Activated CD4-positive, alpha-beta T cell treated with anti-CD3 and anti-CD28 coated beads for 24 hours (primary cell): ENCODE measurements at places on chromosomes 2 and 18.

DNA sequence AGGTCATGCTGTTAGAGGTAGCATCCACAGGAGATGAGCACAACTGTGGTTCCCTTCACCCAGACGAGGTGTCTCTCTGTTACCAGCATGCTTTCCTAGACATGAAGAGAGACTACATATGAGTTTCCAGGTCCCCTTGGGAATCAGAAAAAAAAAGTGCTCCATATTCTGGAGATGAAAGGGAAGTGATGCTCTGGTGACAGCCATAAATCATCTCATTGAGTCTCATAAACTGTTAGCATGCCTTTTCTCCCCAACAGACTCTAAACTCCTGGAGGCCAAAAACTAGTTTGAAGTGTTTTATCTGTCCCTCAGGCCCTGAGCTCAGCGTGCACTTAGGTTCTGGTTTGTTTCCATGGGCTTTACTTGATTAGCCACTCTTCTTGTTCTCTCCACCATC is 124.6 kb upstream of the CREB1 start:
- no peak for DNase-seq

DNA sequence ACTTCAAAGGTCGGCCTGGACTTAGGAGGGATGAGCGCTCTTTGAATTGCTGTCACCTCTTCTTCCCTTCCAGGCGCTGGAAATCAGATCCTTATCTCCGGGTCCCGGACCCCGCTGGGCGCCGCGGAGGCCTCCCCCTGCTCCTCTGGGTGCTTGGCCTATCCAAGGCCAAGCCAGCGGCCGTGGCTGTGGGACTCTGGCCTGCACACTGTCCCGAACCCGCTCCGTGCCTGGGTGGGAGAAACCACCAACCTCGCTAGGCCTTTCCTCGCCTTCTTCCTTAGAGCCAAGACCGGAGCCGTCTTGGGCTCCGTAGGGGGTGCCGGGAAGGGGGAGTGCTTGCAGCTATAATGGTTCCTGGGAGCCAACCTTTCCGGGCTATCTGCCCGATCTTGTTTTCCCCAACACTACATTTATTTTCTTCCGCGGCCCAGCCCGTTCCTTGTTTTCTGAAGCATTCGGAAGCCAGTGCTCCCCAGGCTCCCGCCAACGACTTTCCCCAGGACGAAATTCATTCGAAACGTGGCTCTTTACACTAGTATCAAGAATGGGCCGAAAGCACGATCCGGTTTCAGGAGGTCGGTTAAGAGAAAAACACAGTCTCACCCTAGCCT is 2.4 kb downstream of the OSR1 start:
- DNase-seq: no peak

- no peak for DNase-seq
These were observed 33.4 kb downstream of the SLC66A2 start for GRCh38 chr18:79917853-79918614.

DNA sequence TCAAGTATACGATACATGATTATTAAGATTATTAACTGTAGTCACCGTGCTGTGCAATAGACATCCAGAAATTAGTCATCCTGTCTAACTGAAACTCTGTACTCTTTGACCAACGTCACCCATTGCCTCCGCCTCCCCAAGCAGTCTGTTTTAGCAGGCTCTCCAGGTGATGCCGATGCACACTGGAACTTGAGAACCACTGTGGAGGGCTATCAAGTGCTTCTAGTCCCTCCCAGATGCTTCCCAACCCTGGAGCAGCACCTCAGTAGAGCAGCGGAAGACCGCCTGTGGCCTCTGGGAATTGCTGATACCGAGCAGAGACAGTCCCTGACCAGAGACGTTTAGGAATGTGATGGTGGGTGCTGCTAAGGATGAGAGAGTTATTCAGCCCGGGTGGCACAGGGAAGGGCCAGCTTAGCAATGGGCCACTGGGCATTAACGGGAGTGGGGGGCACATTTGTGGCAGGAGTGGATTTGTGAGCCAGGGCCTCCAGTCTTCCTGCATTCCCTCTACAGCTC is 50.7 kb downstream of the LIPG start:
- no peak for DNase-seq

DNA sequence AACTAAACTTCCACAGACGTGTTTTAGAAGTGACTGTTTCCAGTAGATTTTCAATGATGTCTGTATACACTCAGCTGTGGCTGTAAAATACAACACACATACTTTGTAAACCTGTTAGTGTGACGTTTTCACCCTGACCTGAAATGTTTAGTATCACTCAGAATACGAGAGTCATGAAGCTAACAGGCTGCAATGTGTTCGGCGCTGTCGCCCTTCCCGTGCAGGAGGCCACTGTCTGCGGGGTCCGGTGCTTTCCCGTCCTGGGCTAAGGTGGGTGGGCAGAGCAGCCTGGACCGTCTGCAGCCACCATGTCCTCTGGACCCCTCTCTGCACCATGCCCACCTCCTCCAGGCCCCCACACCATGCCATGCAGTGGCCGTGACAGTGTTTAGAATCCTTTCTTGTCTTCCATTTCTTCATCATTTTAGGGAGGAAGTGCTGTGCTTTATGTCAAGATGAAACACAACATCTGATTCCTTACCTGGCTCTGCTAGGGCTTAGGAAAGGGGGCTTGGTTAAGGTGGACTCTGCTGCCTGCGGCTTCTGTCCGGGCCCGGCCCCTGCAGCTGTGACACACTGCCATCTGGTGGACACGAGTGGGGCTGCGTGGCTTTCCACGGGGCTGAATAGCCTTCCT is 53.8 kb upstream of the RBM44 start:
- peak; percentile 71 for DNase-seq

- no peak for DNase-seq
These were observed 76.7 kb upstream of the TWIST2 start for GRCh38 chr2:238771218-238771617.

DNA sequence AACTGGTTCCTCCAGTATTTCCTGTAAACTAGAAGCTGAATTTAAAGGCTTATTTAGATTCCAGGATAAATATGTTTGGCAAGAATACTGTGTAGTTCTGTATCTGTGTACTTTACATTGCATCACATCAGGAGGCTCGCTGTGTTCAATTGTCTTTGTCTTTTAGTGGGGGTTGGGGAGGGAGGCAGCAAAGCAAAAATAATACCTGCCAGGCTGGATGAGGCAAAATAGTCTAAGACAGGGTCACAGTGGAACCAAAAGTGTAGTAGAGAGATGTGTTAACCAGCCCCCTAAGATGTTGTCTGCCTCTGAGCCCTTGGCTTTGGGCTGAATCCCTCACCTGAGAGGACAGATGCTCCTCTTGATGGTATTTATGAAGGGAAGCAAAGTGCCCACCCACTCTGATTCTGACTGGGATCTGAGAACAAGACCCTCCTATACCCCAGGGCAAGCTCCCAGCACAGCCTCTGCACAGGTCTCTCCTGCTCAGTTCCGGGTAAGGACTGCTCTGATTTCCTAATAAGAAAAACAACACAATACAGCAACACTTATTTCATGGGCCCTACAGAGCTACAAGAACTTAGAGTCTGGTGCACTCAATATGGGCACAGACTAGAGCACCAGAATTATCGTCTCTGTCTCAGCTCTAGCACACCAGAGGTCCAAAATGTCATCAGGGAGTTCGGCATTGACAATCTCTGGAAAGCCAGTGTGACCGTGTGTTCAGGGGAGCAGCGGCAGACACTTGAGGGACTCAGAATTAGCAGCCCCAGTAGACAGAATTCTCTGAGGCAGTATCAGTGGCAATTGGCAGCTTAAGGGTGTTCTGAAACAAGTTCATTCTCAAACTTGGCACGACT is 7.2 kb upstream of the AFTPH start:
- no peak for DNase-seq

GRCh38 chr18:75408554-75409506 is 18.7 kb downstream of the SMIM21 start:
- DNase-seq: peak; percentile 15

DNA sequence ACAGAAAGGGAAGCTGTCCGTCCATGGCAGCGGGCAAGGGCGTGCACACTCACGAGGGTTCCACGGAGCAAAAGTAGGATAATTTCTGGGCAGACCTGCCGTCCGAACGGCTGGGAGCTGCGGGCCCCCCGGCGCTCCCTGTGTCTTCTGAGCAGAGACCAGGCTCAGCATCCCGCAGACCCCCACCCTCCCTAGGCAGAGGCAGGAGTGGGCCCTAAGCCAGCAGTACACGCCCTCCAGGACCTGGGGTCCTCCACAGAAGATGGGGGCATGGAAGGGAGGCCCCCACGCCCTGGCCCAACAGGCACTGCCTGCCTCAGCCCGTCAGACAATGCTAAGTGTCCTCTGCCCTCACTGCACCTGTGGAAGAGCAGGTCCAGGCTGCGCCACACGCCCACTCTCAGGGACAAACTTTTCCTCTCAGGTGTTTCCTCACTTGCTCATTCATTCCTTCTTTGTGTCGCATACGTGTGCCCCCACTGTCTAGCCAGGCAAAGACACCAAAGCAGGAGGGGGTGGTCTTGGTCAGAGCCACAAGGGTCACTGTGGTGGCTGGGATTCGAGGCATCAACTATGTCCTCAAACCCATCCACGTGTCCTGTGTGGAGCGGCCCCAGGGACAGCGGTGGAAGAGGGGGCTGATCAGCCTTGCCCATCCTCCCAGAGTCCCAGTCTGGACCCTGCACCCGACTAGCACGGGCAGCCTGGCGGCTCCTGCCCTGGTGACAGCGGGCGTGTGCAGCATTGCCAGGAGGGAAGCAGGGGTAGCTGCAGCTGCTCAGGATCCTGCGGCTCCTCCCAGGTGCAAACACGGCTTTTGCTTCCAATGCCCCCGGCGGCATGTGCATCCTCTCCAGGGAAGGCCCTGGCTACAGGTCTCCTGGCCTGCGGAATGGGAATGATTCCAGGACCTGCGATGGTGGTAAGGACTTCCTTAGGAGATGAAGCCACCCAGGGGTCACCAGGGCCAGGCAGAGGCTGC is 2.4 kb upstream of the GPC1 start:
- DNase-seq: no peak

DNA sequence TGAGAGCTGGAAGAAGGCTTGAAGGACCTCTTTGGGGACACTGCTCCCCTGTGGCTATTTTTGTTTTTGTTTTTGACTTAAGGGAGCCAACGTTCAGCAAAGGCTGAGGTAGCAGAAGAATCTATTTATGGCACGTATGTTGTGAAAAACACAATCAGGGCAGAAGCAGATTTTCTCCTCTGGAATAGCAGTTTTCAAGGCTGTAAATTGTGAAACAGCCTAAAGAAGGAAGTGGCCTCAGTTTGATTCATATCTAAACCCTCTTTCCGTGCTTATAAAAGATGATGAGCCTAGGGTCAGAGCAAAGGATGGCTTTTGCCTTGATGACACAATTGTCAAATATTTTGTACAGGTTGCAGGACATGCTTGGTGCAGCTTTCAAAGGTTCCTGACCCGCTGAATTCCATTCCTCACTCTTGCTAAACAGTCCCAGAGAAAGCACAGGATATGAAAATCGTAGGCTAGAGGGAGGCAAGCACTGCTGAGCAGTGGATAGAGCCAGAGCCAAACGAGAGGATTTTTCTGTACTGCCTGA is 106.2 kb upstream of the DLX2 start:
- no peak for DNase-seq

- no peak for DNase-seq
These were observed 249.9 kb upstream of the RBBP8 start for GRCh38 chr18:22683196-22683676.

DNA sequence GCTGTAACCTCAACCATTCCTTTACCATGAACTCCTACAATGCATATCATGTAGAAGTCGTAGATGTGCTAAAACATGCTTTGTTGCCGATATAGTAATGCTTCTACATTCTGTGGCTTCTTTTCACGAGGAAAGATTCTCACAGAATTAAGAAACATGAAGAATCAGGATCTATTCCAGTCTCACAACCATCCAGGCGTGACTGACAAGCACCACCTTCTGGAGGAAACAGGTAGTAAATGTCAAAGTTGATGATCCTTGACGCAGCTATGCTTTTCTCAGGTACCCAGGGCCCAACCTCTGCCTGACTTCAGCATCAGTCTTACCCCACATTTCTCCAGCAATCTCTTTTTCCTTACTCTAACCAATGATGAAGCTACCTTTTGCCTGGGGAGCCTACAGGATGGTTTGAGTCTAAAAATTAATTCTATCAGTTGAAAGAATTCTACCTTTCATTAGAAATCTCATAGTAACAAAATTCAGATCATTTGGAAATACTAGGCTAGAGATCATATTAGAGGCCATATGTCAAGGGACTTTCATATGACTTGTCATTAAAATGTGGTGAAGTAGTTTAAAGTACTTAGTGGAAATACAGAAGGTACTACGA is 123.3 kb upstream of the RND3 start:
- no peak for DNase-seq

DNA sequence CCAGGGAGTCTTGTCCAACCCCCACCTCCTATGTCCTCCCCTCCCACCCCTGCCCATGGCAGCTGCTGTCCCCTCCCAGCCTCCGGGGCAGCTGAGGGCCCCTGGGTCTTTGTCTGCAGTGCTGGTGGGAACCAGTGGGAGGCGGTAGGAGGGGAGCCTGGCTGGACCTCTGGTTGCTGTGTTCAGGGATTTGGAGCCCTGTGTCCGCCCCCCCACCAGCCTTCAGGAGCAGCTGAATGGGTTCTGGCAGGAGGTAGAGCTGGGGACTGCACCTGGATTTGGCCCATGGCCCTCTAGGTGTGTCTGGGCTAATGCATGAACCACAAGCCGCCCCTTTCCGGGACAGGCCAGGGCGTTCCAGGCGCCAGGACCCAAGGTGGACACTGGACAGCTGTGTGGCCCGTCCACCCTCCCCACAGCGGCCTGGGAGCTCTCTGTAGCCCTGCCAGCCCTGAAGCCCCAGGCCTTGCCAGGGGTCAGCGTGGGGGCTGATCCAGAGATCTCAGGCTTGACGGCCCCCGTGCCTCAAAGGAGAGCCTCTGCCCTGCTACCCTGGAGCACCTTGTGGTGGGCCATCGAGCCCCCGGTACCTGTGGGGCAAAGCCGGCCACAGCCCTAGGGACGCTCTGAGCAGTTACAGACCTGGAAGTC is 25.4 kb downstream of the GPC1 start:
- no peak for DNase-seq

DNA sequence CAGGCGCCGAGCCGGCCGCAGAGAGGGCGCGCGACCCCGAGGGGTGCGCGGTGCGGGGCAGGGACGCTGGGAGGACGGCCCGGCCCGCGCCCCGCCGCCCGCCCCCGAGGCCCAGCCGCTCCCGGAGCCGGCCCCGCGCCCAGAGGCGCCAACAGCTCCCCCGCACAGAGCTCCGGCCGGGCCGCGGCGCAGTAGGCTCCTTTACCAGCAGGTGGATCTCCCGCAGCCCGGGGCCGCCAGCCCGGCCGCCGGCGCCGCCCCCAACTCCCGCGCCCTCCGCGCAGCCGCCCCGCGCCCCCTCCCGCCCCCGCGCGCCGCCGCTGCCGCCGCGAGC is 258 bp downstream of the MGAT4A start:
- peak; percentile 26 for DNase-seq

DNA sequence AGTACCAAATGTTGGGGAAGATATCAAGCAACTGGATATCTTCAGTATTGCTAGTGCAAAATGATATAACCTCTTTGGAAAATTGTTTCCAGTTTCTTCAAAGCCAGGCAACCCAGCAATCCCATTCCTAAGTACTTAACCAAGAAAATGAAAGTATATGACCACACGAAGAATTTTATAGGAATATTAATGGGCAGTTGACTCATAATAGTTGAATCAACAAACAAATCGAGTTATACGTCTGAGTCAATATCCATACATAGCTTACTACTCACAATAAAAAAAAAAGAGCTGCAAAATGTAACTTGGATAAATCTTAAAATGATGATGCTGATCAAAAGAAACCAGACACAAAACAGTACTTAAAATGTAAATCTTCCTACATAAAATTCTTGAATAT is 810.4 kb downstream of the METTL4 start:
- DNase-seq: no peak

- DNase-seq: no peak
These were observed 44.3 kb downstream of the MYCN start for GRCh38 chr2:15984368-15985255.

GRCh38 chr2:21050164-21050563 is 6.3 kb upstream of the APOB start:
- DNase-seq: no peak
